Adrenal gland (tissue), 19 donors: ENCODE measurements at places on chromosomes 3 and 15. TPM values are rescaled to one million over a fixed set of nuclear protein-coding genes. Genes with fewer than 3 reads are reported as not detected.

The ZBTB20 gene
- polyA plus RNA-seq, result 22.8 TPM

The PLSCR5 gene
- not detected for polyA plus RNA-seq

The ATP10A gene
- 6.5 TPM for polyA plus RNA-seq

The FBXL22 gene
- 5.9 TPM for polyA plus RNA-seq

The PLA1A gene
- polyA plus RNA-seq, result 2.0 TPM

The DAZL gene
- not detected for polyA plus RNA-seq

The CPNE4 gene
- 0.34 TPM for polyA plus RNA-seq

The SHC4 gene
- 0.40 TPM for polyA plus RNA-seq

The MCTP2 gene
- 4.7 TPM for polyA plus RNA-seq

The ITIH3 gene
- 9.2 TPM for polyA plus RNA-seq

The NRG4 gene
- 2.6 TPM for polyA plus RNA-seq

DNA sequence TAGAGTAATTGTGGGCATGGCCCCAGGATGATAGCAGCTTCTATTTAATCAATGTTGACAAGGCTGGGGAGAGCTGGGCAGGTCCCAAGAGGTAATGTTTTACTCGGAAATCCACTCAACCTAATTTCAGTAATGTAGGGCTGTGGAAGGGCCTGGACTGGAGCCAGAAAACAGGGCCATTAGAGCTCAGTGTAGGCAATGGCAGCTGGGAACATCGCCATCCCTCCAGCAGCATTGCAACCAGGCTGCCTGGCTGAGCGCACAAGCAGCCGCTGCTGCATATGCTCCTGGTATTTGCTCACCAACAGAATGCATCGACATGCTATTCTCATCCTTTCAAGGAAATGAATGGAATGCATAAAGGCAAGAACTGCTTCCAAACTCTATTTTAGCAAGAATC is 90.0 kb downstream of the GAP43 start:
- peak; percentile 16 for DNase-seq

DNA sequence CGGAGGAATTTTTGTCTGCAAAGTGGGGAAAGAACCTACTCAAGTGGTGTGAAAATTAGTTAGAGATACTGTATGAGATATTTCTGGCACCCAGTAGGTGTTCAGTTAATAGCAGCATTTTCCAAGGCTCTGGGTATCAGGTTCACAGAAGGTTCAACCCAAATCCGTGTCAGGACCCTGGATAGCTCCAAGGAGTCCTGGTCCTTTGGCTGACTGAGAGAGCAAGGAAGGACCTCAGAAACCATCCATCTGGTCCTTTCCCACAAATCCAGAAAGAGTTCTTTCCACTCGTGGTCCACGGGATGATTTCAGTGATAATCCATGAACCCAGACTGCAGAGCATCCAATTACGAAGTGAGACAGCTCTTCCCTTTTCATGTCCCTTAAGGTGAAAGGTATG is 51.4 kb downstream of the SLC6A11 start:
- no peak for DNase-seq

DNA sequence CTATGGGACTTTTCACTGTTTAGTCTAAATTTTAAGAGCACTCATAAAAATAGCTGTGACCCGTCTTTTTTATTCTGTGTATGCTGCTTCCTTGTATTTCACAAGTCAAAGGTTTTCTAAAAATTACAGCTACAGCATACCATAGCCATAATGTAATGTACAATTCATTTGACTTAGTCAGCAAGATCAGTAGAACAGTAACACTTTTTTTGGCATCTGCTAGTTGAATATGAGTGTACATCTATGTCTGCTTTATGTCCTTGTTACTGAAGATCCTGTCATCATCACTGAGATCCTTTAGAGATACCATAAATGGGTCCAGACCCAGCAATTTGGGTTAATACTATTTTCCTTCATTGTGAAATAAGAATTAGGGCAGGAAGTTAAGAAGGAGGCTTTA is 42.2 kb downstream of the CMSS1 start:
- no peak for DNase-seq

GRCh38 chr3:161914703-161915417 is 418.3 kb downstream of the OTOL1 start:
- DNase-seq, result peak; percentile 15

DNA sequence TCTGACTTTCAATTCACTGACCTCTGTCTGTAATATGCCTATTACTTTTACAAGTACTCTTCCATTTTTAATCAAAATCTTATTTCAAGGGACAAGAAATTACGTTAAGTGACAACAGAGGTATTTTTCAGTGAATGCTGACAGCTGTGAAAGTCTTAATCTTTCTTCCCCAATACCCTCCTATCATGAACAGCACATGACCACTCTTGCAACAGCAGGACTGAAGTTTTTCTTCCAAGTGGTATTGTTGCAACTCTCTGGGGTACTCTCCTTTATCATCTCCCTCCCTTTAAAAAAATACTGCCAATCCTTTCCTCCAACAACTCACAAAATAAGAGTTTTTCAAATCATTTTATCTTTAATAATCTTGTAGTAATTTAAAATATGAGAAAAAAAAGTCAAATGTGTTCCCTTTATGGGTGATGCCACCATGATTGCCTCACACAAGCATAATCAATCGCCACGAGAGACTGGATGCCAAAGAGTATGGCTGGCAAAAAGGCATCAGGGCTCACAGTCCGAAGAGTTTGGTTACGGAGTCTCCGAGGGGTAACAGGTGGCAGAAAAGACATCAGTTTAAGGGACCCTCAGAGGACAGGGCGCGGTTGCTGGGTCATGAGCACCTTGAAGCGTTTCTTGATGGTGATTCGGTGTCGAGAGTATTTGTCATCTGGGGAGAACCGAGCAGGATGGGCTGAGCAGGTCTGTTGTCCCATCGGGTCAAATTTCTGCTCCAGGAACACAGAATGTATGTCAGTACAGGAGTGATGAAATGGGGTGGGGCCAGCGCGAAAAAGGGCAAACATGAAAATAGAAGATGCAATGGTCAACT is 1.3 kb downstream of the NOP10 start:
- DNase-seq, result no peak

DNA sequence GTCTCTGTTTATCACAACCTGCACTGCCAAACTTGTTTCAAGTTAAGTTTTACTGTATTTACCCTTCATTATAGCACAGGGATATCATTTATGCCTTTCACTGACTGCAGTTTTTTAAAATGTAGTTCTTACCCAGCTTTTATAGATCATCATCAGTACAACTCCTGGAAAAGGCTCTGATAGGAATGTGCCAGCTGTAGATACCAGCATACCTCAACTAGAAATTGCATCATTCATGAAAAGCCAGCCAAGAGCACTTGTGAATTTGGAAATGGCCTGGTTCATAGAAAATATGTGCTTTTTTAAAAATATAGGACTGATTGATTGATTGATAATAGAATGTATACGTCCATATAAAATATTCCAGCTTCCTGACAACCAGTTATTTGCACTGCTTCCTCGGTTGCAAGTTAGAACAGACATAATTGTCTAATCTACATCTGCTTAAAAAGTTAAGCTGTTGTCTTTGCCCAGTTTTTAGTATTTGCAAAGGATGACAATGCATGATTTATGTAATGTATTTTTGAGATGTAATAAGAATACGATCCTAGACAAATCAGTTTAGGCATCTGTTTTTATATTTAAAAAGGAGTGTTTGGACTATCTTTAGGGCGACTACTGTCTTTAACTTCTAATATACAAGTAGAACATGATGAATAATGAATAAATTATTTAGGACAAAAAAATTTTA is 58.5 kb downstream of the DCUN1D1 start:
- no peak for DNase-seq

- peak; percentile 35 for DNase-seq
Observed at GRCh38 chr15:58065445-58066041, at the start of gene ALDH1A2. ALDH1A2 (minus strand) TSS chr15:58065711; CDS start chr15:58065650, 61 bp downstream.

- no peak for DNase-seq
Observed at GRCh38 chr3:6281662-6282061, 579.3 kb upstream of the GRM7 start.

- DNase-seq, result peak; percentile 86
Observed at GRCh38 chr3:188948281-188948996, 223.3 kb upstream of the TPRG1 start.

- DNase-seq, result peak; percentile 26
Observed at GRCh38 chr15:39919748-39920509, at the start of gene GPR176. GPR176 (minus strand) TSS chr15:39920266; CDS start chr15:39920026, 240 bp downstream.

- DNase-seq, result no peak
Observed at GRCh38 chr15:58738046-58738707, 11.3 kb downstream of the ADAM10 start.

- DNase-seq, result no peak
Observed at GRCh38 chr15:82056958-82057823, 11.4 kb upstream of the MEX3B start.

GRCh38 chr3:17234382-17234781 is 349.6 kb downstream of the PLCL2 start:
- no peak for DNase-seq

DNA sequence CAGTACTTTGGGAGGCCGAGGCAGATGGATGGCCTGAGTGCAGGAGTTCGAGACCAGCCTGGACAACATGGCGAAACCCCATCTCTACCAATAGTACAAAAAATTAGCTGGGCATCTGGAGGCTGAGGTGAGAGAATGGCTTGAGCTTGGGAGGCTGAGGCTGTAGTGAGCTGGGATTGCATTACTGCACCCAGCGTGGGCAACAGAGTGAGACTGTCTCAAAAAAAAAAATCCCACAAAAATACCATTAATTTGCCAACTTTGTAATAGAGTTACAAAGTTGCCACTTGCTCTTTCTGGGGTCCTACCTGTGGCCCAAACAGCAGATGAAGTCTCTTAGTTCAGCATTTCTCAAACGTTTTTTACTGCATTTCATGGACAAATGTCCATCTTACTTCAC is 6.0 kb upstream of the TFRC start:
- no peak for DNase-seq

DNA sequence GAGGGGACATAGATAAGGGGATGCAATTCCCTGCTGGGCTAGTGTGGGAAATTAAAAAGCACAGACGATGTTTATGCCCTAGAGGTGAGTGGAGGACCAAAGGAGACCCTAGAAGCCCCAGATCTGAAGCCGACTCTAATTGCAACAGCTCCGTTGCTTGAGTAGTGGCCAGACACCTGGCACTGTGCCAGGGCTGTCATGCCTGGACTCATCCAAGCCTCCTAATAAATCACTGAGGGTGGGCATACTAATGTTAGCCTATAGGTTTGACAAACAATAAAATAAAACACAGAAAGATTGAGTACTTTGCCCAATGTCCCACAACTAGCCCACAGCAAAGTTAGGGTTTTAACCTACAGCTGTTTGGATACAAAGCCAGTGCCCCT is 25.4 kb upstream of the MRPS22 start:
- no peak for DNase-seq

DNA sequence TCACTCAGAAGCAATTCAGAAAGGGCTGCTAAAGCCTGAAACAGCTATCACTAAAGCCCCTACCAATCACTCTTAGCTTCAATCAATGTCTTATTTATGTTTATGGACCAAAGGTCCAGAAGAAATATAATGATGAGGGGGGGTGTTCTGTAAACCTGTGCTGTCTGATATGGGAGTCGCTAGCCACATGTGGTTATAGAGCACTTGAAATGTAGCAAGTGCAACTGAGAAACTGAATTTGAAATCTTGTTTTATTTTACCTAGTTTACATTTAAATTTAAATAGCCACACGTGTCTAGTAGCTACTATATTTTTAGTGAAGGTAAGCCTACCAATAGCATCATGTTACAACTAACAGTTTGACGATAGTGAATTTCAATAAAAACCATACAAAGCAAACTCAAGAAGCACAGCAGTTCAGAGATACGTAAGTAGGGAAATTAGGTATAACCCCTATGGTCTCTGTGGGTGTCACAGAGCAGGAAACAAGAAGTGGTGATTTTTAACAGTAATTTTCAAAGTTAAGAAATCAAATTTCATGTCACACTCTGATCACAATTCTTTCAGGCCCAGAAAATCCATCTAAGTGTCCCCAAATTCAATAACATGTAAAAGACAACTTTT is 3.6 kb downstream of the POU1F1 start:
- DNase-seq, result no peak

GRCh38 chr15:40721701-40722100 is 26.7 kb downstream of the RAD51 start:
- no peak for DNase-seq

DNA sequence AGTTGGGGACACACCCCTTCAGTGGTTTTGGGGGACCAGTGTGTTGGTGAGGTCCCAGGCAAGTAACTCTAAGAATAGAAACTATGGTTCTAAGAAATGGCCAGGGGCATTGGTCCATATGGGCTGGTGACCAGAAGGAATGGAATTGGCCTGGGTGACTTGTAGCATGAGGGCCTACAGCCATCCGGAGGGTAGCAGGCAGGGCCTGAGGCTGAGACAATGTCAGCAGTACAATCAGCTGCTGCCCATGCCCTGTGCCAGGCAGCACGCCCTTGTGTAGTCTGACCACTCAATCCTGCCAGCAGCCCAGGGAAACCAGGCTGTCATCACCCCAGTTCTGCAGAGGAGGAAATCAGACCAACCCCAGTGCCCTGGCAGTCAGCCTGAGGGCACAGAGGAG is 100.6 kb downstream of the DNAJB8 start:
- DNase-seq, result peak; percentile 11

- DNase-seq, result no peak
Observed at GRCh38 chr15:45141386-45141785, 11.6 kb downstream of the DUOX1 start.

GRCh38 chr15:74430510-74430951 is 3.2 kb downstream of the SEMA7A start:
- DNase-seq, result peak; percentile 19
